ENCODE measurements at places on chromosomes 5 and 9.

DNA sequence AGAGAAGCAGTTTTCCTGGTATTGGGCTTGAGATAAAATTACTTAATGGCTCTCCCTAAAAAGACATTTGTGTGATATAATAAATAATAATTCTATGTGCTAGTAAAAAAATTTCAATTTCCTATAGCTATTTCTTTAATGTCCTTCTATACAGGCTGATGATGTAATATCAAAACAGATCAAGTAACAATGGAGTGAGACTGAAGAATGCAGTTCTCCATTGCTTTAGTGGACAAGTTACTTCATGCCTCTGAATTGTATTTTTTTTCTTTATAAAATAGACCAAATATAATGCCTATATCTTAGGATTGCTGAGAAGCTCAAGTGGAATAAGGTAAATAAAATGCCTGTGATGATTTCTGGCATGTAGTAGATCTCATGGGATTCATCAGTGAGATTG lies 35.6 kb upstream of the NEURL1B start:
- DNase-seq, result no peak

DNA sequence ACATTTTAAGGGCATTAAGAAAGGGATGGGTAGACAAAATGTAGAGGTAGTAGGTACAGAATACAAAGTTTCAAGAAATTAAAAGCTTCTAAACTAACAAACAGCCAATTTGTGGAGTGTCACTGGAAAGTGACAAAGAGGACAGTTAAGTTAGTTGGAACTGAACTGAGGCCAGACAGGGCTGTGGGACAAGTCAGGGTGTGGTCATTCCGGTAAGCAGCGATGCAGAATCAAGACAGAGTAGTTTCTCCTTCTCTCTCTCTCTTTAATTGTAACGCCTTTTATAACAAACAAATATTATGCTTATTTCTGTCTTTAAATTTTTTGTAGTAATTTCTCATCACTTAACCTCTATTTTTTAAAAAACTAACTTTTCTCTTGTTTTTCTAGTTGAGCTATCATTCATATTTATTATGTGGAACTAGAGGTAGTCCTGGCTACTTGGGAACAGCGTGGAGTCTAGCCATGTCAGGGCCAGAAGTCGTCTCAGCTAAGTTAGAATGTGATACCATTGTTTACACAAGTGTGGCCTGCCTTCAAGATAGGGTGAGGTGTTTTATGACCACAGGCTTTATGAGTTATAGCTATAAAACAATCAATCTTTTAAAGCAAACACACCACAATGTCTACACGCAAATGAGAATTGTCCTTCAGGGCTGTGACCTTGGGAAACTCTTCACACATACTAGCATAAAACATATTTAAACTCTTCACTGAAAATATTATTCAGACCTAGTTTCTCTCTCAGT lies 115.3 kb upstream of the CDKN2B start:
- no peak for DNase-seq

DNA sequence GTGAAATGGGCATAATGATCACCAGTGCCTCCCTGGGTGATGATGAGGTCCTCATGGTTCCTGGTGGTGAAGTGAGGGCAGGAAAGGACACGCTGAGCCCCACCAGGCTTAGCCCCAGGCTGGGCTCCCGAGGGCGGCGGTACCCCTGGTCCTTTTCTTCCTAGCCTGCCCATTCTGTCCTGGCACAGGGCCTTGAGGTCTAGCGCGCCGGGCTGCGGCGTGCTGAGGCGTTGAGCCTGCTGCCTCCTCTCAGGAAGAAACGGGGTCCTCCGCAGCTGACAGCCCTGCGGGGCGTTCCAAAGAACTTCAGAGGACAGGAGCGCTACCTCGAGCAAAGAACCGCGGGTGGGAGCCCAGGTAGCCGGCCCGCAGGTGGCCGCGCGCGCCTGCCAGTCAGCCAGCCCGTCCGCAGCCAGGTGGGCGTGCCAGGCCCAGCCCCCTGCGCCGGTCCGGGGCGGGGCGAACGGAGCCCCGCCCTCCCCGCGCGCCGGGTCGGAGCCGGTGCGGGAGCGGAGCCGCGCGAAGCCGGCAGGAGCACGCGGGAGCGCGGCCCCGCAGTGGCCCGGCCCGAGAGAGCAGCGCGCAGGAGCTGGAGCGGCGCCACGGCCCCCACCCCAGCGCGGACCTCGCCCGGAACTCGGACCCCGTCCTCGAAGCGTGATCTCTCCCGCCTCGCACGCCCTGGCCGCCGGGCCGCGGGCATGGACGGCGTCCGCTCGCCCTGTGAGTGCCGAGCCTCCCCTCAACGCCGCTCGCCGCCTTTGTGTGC lies at the start of gene WNK2:
Gene WNK2 (plus strand): TSS at position 477 of the 769 bp plus-strand sequence. CDS start 791 bp downstream, outside the sequence.
- peak; percentile 38 for DNase-seq

DNA sequence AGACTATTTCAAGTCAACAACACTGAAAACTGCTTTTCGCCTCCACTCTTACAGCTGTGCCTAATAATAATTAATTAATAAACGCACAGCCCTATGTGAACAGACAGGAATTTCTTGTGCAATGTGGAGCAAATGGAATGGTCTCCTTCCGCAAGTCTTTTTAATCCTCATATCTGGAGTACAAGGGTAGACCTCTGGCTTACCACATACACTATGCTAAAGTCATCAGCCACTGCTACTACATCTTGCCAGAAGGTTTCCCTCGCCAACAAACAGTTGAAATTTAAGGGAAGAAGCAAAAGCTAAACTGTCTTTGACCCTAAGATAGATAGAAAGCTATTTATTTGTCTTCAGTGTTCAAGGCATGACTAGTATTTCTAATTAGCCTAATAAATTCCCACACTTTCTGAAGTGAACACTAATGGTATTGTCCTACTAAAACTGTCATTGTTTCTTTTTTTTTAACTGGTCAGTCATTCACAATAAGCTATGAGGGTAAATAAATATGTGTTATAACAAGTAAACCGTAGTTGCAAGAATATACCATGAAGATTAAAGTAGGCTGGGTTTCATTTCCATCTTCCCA lies 63.9 kb downstream of the GOLPH3 start:
- DNase-seq, result no peak

DNA sequence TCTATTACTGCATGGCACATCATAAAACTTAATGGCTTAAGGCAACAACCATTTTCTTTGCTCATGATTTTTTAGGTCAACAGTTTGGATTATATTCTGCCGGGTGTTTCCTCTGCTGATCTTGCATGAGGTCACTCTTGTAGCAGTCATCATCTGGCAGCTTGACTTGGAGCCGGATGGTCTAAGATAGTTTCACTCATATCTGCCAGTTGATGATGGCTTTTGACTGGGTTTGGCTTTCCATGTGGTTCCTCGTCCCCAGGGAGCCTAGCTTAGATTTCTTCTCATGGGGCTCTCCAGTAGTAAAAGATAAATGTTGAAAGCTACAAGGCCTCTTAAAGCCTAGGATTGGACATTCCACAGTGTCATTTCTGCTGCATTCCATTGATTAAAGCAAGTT lies 27.4 kb downstream of the LNPEP start:
- peak; percentile 81 for DNase-seq
